ENCODE measurements at places on chromosomes 3 and 15.
A peak's percentile ranks its signal among the peaks of the same experiment; 100 is the strongest.

DNA sequence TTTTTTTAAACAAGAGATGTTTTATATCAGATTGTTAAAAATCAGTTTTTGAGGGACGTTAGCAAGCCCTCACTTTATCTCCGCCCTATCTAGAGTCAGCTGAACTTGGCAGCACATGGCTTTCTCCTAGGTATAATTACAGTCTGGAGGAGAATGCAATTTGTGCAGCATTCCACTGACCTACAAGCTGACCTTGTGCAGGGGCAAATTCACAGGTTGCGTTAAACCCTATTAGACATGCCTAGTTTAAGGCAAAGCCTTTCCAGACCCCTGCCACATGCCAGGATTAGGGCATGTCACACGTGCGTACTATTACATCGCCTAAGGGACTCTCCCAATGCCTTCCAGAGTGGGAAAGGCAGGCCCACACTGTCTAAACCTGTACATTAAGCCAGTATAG lies 224.0 kb downstream of the GREM1 start:
- no peak for DNase-seq

GRCh38 chr3:134059671-134060560 lies 30.2 kb upstream of the SLCO2A1 start:
- DNase-seq, result no peak

- no peak for DNase-seq
Measured at GRCh38 chr15:41921639-41922038, 27.8 kb upstream of the SPTBN5 start.

DNA sequence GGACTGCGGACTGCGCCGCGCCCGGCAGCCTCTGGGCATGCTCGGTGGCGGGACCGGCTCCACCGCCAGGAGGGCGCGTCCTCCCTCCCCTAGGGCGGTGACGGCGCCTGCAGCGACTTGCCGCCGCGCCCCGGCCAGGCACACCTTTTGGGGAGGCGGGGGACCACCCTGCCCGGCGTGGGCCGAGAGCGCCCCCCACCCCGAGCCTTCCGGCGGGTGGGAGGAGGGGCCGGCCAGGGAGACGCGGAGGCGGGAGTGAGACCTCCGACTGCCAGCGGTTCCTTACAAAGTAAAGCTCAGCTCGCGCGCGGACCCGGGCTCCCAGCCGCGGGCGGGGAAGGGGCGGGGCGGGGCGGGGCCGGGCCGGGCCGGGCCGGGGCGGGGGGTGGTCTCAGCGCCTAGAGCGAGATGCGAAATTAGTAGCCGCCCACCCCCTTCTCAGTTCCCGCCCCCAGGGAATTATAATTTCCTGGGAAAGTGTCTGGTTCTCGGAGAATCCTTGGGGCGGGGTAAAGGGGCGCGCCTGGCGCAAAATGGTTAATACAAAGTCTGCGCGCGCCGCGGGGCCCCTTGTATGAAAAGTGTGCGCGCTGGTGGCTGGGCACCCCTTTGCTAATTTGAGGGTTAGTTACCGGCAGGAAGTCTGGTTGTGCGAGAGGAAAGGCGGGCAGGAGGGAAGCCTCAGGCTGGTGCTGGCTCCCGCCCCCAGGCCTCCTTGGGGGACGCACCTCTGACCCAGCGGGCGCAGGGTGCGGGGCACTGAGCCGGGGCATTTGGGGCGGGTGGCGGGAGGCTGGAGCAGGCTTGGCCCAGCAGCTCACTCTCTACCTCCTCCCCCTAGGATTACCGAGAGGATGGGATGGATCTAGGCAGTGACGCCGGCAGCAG lies 224.8 kb upstream of the IL12A start:
- peak; percentile 72 for DNase-seq

DNA sequence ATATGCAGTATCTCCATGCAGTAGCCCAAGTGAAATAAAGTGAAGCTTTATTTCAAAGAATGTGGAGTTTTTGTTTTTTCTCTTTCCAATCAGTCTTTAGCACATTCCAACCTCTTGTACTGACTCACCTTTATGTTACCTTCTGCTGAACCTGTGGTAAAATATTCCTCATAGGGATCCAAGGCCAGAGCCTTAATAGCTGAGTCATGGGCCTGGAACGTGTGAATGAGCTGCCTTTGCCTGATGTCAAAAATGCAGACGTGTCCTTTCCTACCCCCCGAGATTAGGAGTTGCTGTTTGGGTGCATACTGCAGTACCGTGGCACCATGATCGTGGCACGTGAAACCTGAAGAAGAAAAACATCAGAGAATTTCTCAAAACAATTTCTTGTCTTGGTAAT lies 108.5 kb downstream of the GLDN start:
- DNase-seq, result no peak

GRCh38 chr15:55202206-55202605 lies 5.5 kb upstream of the RSL24D1 start:
- DNase-seq, result no peak

DNA sequence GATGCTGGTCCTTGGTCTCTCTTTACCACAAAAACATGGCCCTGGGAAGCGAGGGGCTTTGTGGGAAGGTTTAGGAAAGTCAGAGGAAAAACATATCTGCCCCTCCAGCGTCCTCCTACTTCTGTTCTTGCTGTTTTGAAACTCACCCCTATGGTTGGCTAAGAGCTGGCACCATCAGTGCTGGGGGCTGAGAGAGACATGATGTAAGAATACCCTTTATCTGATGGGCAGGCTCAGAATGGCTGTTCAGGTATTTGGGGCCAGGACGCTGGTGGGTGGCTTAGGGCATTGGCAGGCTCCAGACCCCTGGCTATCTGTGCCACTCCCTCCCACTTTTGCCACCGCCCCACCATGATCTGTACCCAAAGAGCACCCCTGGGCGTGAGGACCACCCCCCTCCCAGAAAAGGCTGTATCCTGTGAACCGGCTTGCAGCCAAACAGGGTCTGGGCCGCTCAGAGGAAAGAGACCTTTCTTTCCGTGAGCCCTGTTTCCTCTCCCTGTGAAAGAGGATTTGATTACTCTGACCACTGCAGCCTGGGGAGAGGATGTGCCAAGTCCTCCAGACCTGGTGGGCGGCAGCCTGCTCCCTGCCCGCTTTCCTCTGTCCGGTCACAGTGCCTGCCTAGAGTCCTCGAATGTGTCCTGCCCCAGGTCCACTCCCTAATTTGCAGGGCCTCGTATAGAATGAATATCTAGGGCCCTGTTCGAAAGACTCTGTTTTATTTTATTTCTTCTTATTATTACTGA lies 61.3 kb upstream of the SLC6A6 start:
- DNase-seq, result no peak

DNA sequence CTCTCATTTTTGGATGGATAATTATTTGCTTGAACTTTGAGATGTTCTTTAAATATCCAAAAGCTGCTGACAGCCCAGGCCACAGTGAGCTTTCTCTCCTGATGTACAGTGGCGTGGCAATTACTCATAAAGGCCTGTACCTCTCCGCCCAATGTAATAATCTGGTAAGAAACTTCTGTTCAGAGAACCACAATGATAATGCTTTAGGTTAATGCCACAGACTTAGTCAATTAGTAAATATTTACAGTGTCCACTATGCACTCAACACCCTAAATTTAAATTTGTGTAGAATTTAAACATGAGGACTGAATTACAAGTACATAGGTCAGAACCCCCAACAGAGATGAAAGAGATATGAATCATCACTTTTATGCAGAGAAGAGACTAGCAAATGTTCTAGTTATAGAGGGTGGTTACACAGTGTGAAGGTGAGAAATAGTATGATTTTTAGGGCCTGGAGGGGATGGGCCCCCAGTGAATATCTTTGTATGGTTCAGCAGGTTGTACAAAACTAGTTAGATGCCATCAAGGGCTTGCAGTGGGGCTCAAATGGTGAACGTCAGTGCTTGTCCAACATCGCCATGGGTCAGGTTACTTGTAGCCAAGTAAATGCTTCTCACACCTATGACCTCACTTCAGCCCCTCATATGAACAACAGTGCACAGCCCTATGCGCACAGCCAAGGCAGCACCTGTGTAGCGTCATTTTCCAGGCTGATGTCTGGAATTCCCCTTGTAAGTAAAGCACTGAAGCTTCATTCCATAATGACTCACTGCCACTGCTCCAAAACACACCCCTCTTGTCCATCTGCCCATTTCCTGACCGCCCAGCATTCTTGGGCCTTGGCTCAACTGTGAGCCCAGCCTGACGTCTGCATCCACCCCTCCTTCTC lies 13.3 kb downstream of the ABHD2 start:
- DNase-seq, result peak; percentile 19

DNA sequence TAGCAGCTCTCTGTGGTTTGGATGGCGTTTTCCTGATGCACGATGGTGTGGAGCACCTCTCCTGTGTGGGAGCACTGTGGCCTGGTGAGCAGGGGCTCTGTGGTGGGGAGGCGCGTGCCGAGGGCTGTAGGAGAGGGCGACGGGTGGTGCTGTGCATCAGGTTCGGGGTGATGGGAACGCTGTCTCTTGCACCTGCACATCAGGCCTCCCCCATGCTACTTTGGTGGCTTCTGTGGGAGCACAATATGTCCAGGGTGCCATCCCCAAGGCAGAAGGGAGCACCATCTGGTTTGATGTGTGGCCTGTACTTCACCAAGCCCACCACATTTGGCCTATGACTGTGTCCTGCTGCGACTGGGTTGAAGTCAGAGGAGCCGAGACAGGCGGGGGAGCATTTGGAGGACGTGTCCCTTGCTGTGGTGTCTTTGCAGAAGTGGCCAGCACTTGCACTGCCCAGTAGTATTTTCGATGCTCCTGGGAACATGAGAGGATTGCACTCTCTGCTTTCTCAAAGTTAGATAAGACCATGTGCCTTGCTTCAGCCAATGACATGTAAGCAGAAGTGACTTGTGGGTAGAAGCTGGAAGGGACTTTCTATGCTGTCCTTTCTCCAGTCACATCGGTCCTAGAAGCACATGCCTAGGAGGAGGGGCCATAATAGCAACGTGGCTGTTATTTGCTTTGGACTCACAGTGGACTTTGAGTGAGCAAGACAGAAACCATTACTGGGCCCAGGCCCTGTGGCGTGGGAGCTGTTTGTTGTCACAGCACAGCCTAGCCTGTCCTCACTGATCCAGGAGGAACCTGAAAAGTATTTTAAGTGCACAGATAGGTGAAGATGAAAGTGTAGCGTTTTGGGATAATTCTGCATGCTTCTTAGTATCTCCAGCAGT lies 72.1 kb downstream of the APBA2 start:
- DNase-seq, result no peak

- no peak for DNase-seq
Measured at GRCh38 chr3:146491303-146491702, 21.9 kb upstream of the PLSCR2 start.

GRCh38 chr15:85657132-85657531 lies 137.6 kb downstream of the KLHL25 start:
- DNase-seq, result no peak

DNA sequence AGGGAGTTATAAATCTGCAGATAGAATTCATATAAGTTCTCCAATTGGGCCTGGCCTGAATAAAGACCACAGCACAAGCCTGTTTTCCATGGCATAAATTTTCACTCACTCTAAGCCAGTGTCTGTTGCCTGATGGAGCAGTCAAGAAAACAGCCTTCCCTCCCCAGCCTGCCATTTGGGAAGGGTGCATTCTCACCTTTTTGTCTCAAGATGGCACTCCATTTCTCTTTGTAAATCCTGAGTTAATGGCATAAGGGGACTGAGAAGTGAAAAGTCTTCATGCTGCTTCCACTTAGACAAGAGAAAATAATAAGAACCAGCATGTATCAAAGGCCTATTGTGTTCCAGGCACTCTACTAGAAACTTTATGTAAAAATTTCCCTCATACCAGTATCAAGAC lies 115.6 kb upstream of the MANF start:
- DNase-seq, result no peak

DNA sequence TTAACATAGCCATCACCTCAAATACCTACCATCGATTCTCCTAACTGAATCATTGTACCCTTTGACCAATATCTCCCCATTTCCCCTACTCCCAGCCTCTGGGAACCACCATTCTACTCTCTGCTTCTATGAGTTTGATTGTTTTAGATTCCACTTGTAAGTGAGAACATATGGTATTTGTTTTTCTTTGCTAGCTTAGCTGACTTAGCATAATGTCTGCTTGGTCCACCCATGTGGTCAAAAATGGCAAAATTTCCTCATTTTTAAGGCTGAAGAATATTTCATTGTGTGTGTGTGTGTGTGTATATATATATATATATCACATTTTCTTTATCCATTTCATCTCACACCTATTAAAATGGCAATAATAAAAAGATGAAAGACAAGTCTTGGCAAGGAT lies 469.3 kb downstream of the FHIT start:
- no peak for DNase-seq

DNA sequence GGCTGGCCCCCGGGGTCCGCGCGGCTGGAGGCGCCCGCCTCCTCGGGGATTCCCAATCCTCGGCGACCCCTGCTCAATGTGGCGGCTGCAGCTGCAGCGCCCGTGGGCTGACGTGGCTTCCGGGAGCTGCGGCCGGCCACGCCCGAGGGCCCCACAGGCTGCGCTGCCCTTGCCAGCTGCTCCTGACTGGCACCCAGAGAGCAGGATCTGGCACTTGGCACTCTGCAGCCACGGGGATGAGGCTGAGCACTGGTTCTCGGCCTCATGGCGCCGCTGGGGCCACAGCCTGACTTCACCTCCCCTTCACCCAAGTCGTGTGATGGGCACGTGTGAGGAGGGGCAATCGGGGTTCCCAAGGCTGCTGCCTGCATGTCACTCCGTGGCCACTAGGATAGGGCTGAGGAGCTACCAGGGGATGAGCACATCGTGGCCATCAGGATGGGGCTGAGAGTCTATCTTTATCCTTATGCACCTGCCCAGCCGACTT lies 267.8 kb upstream of the FRG2C start:
- DNase-seq, result no peak

- DNase-seq, result peak; percentile 95
Measured at GRCh38 chr15:70097321-70098152, at the start of gene TLE3. Gene TLE3, minus strand, starts transcription at chr15:70097917. Its CDS starts 1,119 bp downstream, at chr15:70096798.

- no peak for DNase-seq
Measured at GRCh38 chr3:117512975-117513374, 803.4 kb downstream of the TUSC7 start.

DNA sequence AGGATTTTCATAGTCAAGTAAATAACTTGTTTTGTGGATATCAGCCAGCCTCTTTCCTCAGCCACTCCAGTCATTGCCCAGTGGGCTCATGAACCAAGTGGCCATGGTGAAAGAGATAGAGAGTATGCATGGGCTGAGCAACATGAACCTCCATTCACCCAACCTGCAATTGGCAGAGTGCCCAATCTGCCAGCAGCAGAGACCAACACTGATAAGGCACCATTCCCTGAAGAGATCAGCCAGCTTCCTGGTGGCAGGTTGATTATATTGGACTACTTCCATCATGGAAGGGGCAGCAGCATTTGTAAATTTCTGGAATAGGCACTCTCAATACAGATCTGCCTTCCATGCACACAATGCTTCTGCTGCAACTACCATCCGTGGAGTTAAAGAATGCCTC lies 10.3 kb upstream of the MCF2L2 start:
- DNase-seq, result no peak

- DNase-seq, result no peak
Measured at GRCh38 chr3:46258525-46258924, 16.3 kb downstream of the CCR3 start.

- DNase-seq, result no peak
Measured at GRCh38 chr3:181613813-181614212, 97.9 kb upstream of the SOX2 start.

- DNase-seq, result no peak
Measured at GRCh38 chr3:52298149-52299098, 10.8 kb downstream of the GLYCTK start.

Data from SHP77 treated with DMSO at 0.1 percent for 48 hours (cell line).